ENCODE measurements at places on chromosomes 1 and 21.

- no peak for DNase-seq
Observed at GRCh38 chr1:206579747-206580437, 32.4 kb downstream of the EIF2D start.

DNA sequence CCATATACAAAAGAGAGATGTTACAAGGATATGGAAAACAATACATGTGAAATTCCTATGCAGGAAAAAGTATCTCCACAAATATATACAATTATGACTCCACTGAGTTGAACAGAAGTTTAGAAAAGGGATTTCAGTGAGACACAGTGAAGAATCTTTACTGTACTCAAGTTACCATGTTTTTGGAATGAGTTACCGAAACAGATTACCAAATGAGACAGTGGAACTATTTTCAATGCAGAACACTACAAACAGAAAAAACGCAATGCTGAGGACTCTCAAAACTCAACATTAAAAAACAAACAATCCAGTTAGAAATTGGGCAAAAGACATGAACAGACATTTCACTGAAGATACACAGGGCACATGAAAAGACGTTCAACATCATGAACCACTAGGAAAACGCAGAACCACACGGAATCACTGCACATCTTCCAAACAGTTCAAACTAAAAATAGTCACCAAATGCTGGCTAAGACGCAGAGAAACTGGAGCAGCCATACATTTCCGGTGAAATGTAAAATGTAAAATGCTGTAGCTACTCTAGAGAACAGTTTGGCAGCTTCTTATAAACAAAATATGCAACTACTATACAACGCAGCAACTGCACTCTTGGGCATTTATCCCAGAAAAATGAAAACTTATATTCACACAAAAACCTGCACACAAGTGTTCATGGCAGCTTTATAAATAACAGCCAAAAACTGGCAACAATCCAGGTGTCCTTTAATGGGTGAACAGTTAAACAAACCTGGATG lies 118.7 kb downstream of the UBR4 start:
- no peak for DNase-seq

DNA sequence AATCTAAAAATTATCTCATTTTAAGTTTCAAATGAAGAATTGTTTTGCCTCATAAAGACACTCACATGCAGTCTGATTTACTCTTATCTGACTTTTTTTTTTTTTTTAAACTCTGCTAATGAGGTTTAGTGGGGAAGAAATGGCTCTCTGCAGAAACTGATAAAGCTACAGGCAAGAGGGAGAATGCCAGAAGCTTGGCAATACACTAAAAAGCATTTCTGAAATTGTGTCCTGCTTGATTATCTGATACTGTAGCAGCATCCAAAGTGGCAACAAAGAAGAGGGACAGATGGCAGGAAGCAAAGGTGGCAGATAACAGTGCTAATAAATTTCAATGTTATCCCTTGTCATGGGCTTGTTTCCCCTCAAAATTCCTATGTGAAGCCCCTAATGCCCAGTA lies 1744.9 kb downstream of the NCAM2 start:
- DNase-seq: no peak

GRCh38 chr1:117049857-117050256 lies 10.3 kb upstream of the TTF2 start:
- no peak for DNase-seq

DNA sequence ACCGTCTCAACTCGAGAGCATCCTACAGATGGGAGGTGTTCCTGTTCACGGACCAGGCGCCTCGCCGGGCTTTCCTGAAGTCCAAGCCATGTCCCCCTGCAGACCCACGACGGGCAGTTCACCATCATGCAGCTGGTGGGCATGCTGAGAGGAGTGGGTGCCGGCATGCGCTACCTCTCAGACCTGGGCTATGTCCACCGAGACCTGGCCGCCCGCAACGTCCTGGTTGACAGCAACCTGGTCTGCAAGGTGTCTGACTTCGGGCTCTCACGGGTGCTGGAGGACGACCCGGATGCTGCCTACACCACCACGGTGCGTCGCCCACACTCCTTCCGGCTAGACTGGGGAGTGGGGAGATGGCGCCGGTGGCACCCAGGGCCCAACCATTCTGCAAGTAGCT lies 35.4 kb downstream of the EPHA8 start:
- no peak for DNase-seq

GRCh38 chr1:39107341-39108290 lies 81.5 kb downstream of the NDUFS5 start:
- peak; percentile 29 for DNase-seq

DNA sequence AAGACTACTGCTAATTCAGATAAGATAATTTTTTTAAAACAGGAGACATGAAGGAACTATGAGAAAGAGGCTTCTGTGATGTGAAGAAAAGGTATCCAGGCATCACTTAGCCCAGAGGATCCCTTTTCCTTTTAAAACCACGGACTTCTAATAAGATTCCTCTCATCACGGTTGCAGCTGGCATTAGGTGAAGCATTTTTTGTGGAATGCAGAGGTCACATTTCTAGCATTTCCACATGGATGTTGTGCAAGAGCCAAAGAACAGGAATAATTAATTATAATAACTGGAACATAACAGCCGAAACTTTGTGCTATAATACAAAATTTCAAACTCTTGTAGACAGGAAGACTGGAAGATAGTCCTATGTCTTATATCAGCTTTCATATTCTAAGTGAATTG lies 27.6 kb downstream of the CYP2J2 start:
- DNase-seq: no peak

DNA sequence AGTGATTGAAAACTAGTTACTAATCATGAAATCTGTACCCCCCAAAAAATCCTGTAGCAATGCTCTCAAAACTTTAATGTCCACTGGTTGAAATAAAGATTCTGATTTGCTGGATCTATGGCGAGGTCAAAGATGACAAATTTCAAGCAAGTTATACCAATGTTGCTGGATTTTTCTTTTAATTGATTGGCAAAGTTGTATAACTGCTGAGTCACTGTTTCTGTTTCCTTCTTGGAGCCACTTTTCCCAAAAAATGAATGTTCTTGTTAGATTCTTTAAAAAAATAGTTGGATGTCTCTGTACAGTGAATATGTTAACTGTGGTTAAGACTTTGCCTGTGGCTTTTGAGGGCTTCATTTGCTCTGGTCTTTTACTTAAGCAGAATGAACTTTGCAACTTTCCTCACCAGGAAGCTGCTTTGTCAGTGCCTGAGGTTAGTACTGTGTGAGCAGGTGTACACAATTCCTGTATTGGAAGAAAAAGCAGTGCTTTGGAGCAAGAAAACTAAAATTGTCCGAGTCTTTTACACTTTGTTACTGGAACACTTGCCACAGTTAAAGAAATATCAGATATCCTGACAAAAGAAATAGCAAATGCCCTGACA lies 1211.9 kb downstream of the MRPL39 start:
- no peak for DNase-seq

- no peak for DNase-seq
Observed at GRCh38 chr1:97553971-97554370, 366.9 kb downstream of the DPYD start.

- DNase-seq: no peak
Observed at GRCh38 chr1:59136541-59137275, 160.2 kb upstream of the FGGY start.

DNA sequence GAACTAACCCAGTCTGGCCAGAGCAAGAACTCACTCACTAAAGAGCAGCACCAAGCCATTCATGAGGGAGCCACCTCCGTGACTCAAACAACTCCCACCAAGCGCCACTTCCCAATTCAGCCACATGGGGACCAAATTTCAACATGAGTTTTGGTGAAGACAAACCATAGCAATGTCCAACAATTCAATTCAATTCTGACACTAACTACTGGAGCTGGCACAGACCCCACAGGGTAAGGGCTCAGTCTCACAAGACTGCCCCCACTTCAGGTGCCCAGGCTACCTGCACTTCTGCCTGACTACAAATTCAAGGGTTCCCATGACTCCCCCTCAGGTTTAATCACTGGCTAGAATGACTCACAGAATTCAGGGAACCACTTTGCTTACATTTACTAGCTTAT lies 48.8 kb upstream of the RAP1A start:
- DNase-seq: peak; percentile 42

- no peak for DNase-seq
Observed at GRCh38 chr1:19639999-19640362, 4.1 kb upstream of the NBL1 start.

DNA sequence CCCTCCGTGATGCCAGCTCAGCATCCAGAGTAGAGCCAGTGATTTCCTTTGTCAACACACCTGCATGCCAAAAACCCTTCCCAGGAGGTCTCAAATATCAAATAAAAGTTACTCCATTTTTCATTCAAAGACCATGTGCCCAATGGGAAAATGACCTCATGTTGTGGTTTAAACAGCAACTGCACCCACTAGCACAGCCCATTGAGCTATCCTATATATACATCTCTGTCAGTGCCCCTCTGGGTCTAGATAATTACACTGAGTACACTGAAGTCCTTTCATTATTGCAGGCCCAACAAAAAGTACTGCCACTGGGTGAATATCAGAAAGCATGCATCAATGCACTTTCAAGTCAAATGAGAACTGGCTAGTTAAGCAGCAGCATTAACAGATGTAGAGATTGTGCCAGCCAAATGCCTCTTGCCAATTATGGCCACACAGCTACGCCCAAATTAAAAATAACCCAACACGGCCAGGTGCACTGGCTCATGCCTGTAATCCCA lies 117.7 kb downstream of the SLC45A1 start:
- no peak for DNase-seq

DNA sequence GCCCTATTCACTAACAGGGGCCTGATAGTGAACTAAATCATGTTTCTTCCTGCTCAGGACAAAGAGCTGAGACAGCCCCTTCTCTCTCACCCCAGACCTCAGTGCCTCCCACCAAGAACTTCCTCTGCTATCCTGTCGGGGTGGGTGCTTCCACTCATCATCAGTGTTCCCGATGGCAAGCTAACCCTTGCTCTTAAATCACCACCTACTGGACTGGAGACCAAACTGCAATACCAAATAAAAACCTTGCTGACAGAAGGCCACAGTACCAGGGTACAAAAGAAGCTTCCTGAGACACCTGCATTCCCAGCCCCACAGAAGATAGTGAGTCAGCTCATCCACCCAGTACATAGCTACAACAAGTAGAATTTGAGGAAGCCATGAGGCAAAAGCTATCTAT lies 799.5 kb downstream of the LTN1 start:
- peak; percentile 18 for DNase-seq

DNA sequence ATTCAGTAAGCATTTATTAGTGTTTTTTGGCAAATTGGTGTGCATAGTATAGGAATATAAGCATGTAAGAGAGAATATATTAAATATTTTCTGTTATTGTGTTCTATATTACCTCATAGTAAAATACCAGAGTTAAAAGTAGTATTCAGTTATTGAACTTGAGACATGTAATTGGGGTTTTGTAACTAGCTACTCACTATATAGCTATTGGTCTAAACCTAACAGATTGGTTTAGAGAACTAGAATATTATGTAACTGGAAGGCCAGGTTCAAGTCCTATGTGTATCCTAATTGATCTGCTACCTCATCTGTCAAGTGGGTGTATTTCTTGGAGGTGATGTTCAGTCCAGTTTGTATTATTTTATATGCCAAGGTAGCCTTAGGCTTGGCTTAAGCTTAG lies 26.3 kb downstream of the CLIC4 start:
- no peak for DNase-seq

DNA sequence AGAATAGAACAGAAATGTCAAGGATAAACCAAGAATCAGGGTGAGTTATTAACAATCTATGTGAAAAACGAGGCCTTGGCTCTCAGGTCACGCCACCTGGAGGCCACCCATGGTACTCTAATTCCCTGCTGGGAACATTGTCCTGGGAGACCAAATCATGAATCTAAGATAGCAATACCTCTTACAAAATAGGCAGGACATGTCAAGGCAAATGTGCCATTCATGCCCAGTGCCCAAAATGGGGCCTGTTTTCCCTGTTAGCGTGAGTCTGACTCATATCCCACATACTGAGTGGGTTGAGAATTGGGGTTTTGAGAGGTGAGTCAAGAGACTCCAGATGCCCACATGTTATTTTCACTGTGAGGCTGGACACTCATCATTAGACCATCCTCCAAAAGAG lies 380.8 kb downstream of the HHIPL2 start:
- peak; percentile 65 for DNase-seq

DNA sequence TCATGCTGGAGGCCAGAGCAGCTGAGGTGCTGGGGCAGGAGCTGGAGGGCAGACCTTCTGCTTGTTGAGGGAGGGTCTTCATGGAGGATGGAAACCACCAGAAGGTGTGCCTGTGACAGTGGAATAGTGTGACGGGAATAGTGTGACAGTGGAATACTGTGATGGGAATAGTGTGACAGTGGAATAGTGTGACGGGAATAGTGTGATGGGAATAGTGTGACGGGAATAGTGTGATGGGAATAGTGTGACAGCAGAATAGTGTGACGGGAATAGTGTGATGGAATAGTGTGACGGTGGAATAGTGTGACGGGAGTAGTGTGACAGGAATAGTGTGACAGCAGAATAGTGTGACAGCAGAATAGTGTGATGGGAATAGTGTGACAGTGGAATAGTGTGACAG lies 325.1 kb downstream of the HHAT start:
- DNase-seq: no peak

DNA sequence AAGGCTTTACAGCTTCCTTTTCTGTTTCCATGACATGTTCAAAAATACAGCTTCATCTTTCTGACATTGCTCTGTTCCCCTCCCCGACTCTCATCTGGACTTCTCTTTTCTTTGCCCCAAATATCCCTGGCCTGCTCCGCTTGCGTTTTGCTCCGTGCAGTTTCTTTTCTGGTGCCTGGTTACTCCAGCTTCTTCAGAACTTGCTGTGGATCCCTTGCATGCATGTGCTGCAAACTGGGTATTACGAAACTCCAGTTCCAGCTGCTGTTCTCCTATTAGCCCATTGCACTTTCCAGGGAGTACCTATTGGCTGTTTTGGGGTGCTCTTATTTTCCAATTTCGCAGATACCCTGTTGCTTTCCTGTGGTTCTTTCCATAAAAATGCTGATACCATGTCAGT lies 9.9 kb upstream of the NDC1 start:
- no peak for DNase-seq

- no peak for DNase-seq
Observed at GRCh38 chr1:198917226-198917625, 278.4 kb downstream of the PTPRC start.

DNA sequence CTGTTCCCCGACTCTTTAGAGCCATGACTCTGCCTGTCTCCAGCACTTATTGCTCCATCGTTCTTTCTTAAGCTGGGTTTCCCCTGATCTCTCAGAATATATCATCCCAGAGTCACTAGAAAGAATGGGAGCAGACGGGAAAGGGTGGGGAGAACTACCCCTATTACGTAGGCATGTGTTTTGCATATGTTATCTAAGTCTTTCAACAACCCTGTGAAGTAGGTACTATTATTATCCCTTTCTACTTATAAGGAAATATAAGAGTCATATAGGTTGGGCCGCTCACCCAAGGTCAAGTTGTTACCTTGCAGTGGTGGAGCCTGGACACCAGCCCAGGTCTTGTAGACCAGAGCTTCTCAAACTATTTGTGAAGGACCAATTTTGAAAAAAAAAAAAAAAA lies 38.7 kb downstream of the ELF3 start:
- DNase-seq: no peak

Measured in iPS-NIHi11 (cell line).